Activated B cell treated with CpG ODN at 0.5 μM for 24 hours (primary cell): ENCODE measurements at places on chromosomes 12 and 14.

GRCh38 chr14:89903340-89903952 lies 51.1 kb downstream of the EFCAB11 start:
- no peak for DNase-seq

- DNase-seq = no peak
Measured at GRCh38 chr12:118206107-118206412, 70.1 kb downstream of the PEBP1 start.

- no peak for DNase-seq
Measured at GRCh38 chr12:130280742-130281141, 56.9 kb upstream of the PIWIL1 start.

GRCh38 chr12:42767998-42768397 lies 178.5 kb upstream of the PRICKLE1 start:
- DNase-seq = no peak

GRCh38 chr12:122840580-122841513 lies 5.6 kb downstream of the HIP1R start:
- DNase-seq = no peak

DNA sequence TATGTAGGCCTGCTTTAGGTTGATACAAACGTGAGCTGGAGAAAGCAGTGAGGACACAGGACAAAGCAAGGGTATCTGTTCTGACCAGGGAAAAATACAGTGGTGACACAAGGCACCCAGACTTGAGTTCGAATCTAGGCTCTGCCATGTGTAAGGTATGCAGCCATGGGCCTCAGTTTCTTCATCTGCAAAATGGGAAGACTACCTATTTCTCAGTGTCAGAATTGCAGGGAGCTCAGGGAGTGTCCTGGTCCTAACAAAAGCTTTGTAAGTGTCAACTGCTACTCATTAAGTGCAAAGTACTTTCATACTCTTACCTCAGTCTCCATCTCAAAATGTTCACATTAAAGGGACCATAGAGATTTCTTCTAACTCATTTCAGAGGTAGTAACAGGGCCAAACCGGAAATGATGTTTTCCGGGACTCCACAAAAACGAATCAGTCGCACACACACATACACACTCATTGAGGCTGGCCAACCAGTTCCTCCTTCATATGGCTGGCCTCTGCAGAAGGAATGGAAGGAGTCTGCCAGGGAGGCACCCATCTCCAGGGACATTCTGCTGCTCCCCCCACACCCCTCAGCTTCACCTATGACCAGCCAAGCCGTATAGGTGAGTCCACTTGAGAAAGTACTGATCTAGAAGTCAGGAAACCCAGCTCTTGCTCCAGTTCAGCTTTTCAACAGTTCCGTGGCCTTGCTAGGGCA lies 7.8 kb downstream of the CTDSP2 start:
- DNase-seq = no peak

DNA sequence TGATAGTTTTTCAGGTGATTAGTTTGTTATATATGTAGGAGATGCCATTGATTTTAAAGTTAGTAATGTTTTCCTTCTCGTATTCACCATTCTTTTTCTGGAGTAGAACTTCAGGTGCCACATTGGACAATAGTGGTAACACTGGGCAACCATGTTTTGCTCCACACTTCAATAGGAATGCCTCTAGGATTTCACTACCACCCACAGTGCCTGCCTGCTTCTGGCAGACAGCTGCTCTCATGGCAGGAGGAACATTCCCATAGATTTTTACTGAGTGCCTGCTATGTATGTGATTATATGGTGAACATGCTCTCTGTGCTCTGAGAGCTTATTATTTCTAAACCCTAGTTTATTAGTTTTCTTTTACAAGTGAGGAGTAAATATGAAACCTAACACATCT lies 53.7 kb downstream of the GCH1 start:
- no peak for DNase-seq

GRCh38 chr12:77089686-77090220 lies 24.4 kb upstream of the E2F7 start:
- DNase-seq = no peak
